ENCODE measurements at places on chromosomes 11 and 22. TPM values are rescaled to one million over a fixed set of nuclear protein-coding genes. Genes with fewer than 3 reads are reported as not detected.
A peak's percentile ranks its signal among the peaks of the same experiment; 100 is the strongest.

DNA sequence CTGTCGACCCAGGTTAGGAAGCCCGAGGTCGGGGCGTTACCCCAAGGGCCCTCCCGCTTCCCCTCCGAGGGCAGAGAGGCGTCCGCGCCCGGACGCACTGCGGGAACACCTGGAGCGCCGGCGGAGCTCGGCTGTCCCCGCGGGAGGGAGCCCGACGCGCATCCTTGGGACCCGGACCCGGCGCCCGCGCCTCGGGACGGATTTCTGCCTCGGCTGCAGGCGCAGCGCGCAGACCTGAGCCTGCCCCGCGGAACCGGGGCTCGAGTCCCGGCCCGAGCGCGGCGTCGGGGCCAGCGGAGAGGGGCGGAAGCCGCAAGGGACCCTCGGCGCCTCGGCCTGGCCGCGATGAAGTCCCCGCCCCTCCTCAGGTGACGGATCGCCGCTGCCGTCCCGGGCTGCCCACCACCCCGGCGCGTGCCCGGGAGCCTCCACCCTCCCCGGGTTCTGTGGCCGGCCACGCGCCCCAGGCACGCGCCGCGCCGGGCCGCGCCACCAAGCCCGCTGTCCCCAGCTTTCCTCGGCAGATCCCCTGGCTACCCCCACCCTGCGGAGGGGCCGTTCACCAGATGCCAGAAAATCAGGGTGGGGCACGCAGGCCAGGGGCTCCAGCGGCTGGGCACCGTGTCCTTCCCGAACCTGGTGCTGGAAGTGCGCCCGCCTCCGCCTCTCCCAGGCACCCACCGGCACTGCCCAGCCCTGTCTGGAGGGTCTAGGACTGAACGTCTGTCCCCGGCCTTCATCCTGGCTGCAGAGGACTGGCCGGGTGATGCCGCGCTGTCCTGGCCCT lies 410 bp downstream of the GLB1L3 start:
- DNase-seq: no peak

GRCh38 chr11:116042146-116042545 lies 537.9 kb upstream of the CADM1 start:
- DNase-seq: no peak

DNA sequence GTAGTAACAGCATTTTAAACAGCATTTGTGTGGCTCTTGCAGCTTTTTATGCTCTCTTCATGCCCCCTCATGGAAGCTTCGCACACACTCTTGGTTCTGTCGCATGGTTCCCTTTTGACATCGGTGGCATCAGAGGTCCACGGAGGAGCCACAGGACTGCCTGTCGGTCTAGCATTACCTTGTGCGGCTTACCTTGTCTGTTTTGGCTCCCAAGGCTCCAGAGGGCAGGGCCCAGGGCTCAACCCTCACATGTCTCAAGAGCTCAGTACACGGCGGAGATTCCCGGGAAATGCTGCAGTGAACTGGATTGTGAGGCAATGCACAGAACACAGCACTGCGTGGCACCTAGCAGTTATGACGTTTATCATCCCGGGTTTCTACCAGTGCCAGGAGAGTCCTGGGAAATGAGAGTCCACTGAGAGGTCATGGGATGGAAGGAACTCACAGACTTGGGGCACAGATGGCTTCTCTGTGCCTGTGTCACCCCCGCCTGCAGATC lies 1015.8 kb downstream of the TBC1D22A start:
- no peak for DNase-seq

DNA sequence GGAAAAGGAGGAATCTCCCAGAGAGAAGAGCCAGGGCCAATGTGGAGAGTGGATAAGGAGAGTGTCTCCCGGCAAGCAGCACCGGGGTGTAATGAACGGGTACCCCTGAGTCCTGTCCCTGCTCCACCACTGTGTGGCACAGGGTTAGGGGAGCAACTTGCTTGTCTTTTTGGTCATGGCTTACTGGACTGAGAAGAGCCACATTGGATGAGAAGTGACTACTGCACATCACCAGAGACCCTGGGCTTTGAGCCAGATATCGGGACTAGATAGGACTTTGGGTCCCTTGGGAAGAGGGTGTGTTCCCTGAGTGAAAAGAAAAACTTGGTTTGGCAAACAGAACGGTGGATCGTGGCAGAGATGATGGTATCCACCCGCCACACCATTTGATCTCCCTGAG lies 24.6 kb downstream of the SDHAF2 start:
- DNase-seq: no peak

- no peak for DNase-seq
These were observed 8.4 kb upstream of the MMP20 start for GRCh38 chr11:102633385-102634026.

GRCh38 chr11:126115816-126116331 lies 53.2 kb upstream of the CDON start:
- DNase-seq: peak; percentile 82

- DNase-seq: no peak
These were observed 3.5 kb downstream of the MYO7A start for GRCh38 chr11:77131560-77131959.

GRCh38 chr11:132686886-132687285 lies 845.4 kb downstream of the OPCML start:
- DNase-seq: no peak

GRCh38 chr22:27133019-27133431 lies 475.6 kb downstream of the MIAT start:
- DNase-seq: no peak

DNA sequence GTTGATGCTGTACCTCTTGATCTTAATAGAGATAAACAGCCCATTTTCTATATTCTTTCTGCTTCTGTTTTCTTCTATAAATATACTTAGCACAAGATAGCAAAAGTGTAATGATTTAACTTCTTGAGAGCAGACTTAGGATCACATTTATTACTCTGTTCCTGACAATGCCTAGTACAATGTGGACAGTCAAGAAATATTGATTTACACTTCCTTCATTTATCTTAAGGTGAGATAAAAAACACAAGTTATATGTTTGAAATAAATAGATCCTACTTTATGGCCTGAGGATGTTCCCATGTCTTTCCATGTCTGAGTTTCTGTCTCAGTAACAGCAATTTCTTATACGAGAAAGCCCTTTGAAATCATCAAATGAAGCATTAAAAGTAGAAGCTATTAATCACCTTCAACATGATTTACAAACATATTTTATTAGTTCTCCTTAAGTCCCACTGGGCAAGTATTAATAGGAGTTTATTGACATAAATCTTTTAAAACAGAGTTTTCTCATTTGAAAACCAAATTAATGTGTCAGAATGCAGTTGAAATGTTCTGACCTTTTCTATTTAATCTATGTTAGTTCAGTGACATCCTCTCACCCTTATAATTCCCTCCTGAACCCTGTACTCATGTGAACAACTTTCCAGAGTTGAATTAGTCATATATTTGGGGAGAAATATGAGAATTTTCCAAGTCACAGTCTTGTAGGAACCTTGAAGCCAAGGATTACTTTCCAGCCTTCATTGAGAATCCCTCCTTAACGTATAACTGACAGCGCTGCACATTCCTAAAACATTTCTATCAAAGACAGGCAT lies 1611.7 kb upstream of the TENM4 start:
- DNase-seq: no peak

GRCh38 chr11:132077416-132077815 lies 707.0 kb downstream of the NTM start:
- DNase-seq: no peak

The LARGE2 gene
- total RNA-seq: 3.5 TPM

The SYTL2 gene
- 4.6 TPM for total RNA-seq

The MUC5B gene
- 0.18 TPM for total RNA-seq

All from right lobe of liver (tissue), 6 donors.